Fibroblast of skin of right quadriceps (primary cell): ENCODE measurements at places on chromosomes 1 and 21.

- peak; percentile 59 for DNase-seq
These were observed 27.1 kb upstream of the LEPR start for GRCh38 chr1:65393347-65393746.

- no peak for DNase-seq
These were observed 48.4 kb upstream of the RUNX3 start for GRCh38 chr1:24978383-24979032.

DNA sequence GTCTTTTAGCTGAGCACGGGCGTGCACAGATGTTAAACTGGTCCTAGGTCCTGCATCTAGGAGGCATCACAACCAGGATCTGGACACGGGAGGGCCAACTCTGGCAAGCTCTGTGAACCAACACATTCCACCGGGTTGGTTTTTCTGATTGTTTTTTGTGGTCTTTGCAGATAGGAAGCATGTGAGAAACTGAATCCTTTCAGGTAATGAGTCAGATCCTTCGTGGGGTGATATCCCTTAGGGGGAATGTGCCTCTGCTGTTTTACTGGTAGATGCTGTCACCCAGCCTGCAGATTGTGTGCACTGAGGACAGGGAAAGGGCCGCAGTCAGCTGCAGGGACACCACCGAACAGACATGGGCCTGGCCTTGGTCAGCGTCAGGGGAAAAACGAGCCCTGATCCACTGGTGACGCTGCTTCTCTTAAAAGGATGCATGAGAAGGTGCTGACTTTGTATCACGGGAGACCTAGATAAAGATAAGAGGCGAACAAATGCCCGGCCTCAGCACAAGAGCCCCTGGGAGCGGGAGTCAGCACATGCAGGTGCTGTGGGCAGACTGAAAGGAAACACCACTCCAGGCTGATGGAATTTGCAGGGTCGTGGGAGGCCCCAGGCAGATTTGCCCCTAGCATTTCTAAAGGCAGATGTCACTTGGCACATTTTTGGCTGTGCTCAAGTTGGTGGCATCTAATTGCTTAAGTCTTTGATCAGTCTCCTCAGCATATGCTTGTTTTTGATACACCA lies 51.1 kb downstream of the DOP1B start:
- peak; percentile 72 for DNase-seq

GRCh38 chr1:46102769-46103476 lies 29.5 kb downstream of the PIK3R3 start:
- DNase-seq, result no peak

GRCh38 chr21:45123440-45123839 lies 49.1 kb downstream of the ADARB1 start:
- no peak for DNase-seq

- DNase-seq, result no peak
These were observed 113.9 kb downstream of the GRIK1 start for GRCh38 chr21:29825936-29826335.

DNA sequence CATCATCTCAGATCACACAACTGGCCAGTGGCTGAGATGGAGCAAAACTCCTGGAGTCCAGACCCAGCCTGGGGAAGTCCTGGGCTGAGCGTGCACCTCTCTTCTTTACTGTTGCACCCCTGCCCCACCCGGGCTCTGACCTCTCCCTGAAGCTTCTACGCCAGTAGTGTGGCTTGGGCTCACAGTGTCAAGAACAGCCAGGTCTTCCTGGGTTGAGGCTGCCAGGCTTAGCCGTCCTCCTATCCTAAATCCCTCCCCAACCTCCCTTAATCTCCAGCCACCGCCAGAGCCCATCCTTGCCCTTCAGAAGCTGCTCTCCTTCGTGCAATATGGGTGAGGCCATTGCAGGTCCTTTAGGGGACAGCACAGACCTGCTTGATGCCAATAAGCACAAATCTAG lies 399.2 kb upstream of the VAMP3 start:
- no peak for DNase-seq

GRCh38 chr1:20884513-20884912 lies 97.4 kb upstream of the HP1BP3 start:
- DNase-seq, result no peak

GRCh38 chr1:169460191-169460833 lies 25.4 kb downstream of the SLC19A2 start:
- DNase-seq, result peak; percentile 26

DNA sequence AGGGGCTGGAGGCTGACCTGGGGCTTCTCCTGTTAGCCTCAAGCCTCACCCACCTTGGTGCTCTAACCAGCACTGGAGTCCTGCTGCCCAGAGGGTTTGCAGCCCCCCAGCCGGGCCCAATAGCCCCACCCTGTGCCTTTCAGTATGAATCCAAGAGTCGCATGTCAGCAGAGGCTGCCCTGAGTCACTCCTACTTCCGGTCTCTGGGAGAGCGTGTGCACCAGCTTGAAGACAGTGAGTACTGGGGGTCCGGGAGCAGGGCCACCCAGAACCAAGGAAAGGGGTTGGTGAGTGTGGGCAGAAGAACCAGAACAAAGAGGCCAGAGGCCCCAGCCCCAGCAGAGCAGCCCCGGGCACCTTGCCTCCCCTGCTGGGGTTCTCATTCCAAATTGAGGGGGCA lies 25.6 kb downstream of the CDK18 start:
- DNase-seq, result no peak

GRCh38 chr1:43438576-43438952 lies 15.2 kb downstream of the HYI start:
- no peak for DNase-seq

DNA sequence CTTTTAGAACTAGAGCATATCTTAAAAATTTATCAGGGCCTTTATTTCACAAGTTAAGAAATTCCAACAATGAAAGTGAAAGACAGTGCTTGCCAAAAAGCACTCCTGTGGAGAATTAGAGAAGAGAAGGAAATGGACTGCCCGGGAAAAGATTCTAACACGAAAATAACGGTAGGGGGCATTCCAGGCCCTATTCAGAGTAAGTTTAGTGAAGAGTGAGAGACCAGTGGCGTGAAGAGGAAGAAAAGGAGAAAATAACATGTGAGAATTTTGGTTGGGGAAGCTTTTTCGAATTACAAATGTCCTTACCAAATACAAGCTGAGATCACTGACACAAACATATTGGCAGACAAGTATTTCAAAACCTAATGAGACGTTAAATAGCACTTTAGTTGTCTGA lies 38.4 kb upstream of the RBM34 start:
- DNase-seq, result peak; percentile 47
